ENCODE measurements at places on chromosomes 4 and X.

DNA sequence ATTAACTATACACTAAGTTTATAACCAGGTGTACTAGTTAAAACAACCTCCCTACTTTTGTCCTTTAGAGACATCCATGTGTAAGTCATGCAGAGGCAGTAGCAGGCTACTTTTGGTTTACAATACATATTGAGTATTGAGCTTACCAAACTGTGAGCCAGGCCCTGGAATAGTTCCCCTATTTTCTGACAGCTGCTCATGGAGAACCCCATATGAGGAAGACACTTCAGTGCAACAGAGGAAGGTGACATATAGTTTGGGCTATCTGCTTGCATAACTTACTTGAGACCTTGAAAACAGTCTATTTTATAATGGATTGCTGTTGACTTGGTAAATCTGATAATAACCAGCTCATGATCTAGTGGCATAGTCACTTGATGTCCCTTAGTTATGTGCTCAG, 190.5 kb downstream of the SH3BGRL start:
- no peak for DNase-seq

DNA sequence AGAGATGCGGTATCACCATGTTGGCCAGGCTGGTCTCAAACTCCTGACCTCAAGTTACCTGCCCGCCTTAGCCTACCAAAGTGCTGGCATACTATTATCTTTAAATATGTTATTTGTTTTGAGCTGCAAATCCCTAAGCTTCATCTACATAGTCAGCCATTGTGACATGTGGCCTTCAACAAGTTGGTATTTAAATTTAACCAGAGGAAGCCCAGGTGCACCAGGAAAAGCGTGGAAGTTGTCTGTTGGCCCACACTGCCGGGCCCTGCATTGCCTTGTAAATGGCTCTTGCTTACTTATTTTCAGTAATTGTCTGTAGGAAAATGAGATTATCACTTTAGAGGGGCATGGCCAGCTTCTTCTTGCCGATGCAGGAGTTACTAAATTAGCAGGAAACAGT, 6.0 kb downstream of the WWC2 start:
- no peak for DNase-seq

DNA sequence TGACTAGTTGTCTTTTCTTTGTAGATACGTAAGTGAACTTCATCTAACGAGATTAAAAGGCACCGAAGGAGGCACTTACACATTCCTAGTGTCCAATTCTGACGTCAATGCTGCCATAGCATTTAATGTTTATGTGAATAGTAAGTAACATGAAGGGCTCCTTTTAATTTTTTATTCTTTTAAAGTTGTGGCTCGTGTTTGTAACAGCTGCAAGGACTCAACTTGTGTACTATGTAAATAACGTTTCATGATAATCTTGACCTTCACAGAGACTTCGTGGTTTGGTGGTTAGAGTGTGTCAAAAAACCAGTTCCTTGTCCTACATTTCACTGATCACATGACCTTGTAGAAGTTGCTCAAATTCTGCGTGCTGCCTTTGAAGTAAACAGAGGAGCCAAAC, 51.6 kb downstream of the KIT start:
- DNase-seq: no peak

DNA sequence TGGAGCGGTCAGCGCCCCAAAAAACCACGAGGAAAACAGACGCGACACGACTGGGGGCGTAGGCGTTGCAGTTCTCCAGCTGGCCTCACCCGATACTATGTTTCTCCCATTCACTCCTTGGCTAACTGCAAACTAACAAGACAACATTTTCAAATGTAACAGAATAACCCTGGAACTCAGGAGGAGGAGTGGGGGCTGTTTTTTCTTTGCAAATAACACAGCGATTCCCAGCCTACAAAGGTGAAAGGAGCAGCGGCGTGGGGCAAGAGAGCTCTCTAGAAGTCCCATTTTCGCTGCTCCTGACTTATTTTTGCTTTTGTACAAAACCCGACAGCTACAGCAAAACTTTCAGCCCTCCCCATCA, 1.6 kb downstream of the SOX3 start:
- DNase-seq: no peak

GRCh38 chrX:14915596-14915995, 42.4 kb downstream of the MOSPD2 start:
- no peak for DNase-seq

DNA sequence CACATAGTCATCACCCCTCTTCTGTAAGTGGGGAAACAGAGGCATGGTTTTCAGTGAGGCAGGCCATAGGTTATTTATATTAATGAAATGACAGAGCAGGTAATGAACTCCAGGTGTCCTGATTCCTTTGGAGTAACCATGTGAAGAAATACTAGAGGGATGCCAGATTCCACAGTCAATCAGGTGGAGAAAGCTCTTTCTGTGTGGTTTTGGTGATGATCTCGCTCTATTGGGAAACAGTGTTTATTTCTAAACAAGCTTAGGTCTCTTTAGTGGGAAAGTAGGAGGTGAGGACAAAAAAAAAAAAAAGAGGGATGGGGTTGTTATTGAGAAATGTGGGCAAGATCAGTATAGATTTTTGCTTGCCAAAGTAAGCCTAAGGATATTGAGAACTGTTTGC, 12.2 kb downstream of the DOCK11 start:
- DNase-seq: no peak

DNA sequence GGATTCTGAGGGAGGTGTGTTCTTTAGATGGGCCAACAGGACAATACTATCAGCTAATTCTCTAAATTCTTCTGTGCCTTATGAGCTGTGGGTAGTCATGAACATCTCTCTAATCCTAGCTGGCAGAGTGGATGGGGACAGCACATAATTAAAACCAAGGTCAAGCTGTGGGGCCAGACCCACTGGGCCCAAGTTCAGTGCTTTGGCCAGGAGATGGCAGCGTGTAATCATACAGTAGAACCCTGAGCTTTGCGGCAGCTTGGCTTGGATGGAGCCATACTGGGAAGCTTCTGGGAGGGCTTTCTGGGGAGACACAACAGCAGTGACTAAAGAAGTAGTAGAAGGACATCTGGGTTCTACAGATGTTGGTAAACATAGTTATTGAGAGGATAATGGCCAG, 140.3 kb upstream of the CXCL13 start:
- DNase-seq: no peak

GRCh38 chr4:83305187-83305586, 20.6 kb upstream of the COQ2 start:
- DNase-seq: no peak

DNA sequence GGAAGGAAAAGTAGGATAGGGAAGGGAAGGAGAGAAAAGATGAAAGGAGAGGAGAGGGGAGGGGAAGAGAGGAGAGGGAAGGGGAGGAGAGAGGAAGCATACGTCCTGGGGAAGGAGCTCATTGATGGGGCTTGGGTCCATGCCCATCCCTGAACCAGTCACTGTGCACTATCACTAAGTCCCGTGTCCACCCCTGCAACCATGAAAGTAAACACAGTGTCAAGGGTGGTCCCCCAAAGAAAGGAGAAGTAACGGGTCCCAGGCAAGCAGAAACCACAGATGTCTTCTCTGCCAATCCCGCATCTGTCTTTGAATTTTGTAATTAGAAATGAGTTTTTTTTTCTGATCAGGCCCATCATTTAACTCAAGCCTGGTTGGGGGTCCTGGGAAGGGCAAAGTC, 55.2 kb downstream of the LGI2 start:
- DNase-seq: no peak

DNA sequence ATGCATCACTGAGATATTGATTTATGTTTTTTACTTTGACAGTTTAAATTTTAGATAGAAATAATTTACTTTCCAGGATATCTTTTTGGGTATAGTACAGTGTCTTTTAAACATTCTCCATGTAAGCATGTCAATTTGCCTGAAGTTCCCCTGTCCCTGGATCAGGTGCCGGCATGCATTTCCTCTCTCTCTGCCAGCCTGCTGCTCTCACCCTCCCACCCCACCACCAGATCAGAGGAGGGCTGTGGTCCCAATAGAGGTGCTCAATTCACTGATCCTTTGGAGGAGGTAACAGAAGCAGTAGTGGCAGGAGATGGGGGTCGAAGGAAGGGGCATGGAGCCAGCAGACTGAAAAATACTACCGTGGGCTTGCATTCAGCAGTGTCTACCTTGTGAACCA, 28.3 kb upstream of the DSPP start:
- no peak for DNase-seq

- DNase-seq: no peak
Observed at GRCh38 chr4:85531560-85532341, 56.8 kb downstream of the ARHGAP24 start.

DNA sequence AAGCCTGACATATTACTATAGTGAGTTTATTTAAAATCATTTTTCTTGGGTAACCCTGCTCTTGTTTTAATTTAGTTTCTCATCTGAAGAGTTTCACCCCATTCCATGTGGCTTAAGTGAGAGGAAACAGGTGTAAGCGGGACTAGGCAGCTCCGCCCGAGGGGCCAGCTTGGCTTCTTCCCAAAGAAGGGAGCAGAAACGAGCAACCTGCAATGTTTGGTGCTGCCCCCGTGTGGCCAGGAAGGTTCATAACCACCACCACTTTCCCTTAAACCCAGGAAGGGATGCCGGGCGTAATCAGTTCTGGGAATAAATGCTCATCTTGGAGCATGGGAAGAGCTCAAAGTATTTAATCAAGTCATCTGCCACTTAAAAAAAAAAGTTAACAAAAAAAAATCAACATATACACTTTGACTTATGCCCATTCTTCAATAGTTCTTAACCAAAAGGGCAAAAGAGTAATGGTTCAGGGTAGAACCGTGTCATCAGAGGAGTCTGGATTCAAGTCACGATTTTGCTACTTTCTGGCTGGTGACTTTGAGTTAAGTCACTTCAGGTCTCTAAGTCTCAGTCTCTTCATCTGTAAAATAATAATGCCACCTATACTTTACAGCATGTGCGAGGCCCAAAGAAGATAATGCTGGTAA, 147.9 kb downstream of the NSUN7 start:
- DNase-seq: peak; percentile 69

- DNase-seq: no peak
Observed at GRCh38 chr4:22987870-22988269, 295.1 kb downstream of the GBA3 start.

GRCh38 chrX:12159799-12160198, 21.5 kb downstream of the FRMPD4 start:
- no peak for DNase-seq

Data from stimulated activated CD4-positive, alpha-beta T cell treated with anti-CD3 and anti-CD28 coated beads, Interleukin-12 subunit alpha, Interleukin-12 subunit beta, amount 100 ng/mL, for 24 hours (primary cell).